NCI-H2107 (cell line): ENCODE measurements at places on chromosomes 6 and 20.

- no peak for DNase-seq
Measured at GRCh38 chr6:143222310-143222709, 161.6 kb downstream of the AIG1 start.

- DNase-seq: no peak
Measured at GRCh38 chr20:33945391-33946081, 48.2 kb upstream of the RALY start.

- no peak for DNase-seq
Measured at GRCh38 chr6:10166031-10166430, 248.8 kb downstream of the TFAP2A start.

GRCh38 chr20:49979030-49979832, 3.5 kb upstream of the SNAI1 start:
- no peak for DNase-seq
